ENCODE measurements at places on chromosomes 2 and 18. TPM values are rescaled to one million over a fixed set of nuclear protein-coding genes. Genes with fewer than 3 reads are reported as not detected.

Gene NYAP2
- total RNA-seq: not detected

Gene SERPINB3
- not detected for total RNA-seq

Gene GPR45
- total RNA-seq: not detected

Gene MC2R
- not detected for total RNA-seq

Gene ALLC
- total RNA-seq: under 0.01 TPM
